ENCODE measurements at places on chromosomes 4 and X.

GRCh38 chrX:101682723-101683122 lies 23.1 kb upstream of the ARMCX2 start:
- DNase-seq, result no peak

- no peak for DNase-seq
These were observed 150.0 kb downstream of the SPRY1 start for GRCh38 chr4:123546573-123547060.

DNA sequence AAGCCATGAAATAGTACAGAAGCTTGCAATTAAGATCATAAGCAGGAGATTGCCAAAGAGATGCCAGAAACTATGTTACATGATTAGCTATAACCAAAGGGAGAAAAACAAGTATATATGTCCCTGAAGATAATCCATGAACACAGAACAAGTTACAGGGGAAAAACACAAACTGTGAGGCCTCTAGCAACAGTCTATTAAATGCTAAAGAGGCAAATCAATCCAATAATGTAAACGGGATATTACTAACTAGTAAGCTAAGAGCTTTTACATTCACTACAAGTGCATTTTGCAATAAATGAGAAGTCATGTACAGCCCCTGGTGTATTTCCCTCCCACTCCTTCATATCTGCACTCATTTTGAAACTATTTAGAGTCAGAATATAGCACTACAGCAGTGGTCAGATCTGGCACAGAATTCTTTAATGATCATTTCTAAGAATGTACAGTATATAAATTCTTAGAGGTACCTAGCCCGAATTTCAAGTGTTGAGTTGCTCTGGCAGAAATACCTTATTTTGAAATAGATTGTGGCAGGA lies 449.8 kb upstream of the SMIM31 start:
- DNase-seq, result no peak

- DNase-seq, result no peak
These were observed 36.7 kb upstream of the HDAC8 start for GRCh38 chrX:72609313-72609712.

Measured in spleen (tissue), 13 donors.